ENCODE measurements at places on chromosomes 4 and X.

GRCh38 chr4:2914256-2915126 is 48.7 kb downstream of the NOP14 start:
- DNase-seq = no peak

DNA sequence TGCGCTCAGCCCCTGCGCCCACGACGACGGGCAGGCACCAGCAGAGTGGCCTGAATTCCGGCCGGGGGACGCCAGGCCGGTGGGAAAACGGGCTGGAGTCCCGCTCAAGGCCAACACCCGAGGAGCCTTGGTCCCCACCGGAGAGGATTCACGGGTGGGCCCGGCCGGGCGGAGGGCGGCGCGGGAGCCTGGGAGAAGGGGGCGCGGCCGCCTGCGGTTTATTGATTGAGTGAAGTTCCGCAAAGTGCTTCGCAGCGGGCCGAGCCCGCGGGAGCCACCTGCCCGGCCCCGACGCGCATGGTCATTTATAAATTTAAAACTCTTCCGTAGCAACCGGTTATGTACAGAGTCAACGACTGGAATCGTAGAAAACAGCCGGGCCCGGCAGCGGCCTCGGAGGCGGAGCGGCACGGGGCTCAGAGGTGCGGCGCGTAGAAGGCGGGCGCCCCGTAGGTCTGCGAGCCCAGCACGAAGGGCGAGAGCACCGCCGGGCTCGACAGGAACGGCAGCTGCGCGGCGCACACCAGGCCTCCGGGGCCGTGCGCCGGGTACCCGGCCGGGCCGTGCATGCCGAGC is 3.6 kb downstream of the NKX1-1 start:
- DNase-seq = no peak

GRCh38 chrX:102968216-102968615 is 31.1 kb downstream of the RAB40AL start:
- DNase-seq = no peak

- DNase-seq = peak; percentile 80
Measured at GRCh38 chr4:158768555-158769174, at the start of gene FNIP2. Gene FNIP2 (plus strand): TSS chr4:158769026. CDS start chr4:158769213, 187 bp downstream.

DNA sequence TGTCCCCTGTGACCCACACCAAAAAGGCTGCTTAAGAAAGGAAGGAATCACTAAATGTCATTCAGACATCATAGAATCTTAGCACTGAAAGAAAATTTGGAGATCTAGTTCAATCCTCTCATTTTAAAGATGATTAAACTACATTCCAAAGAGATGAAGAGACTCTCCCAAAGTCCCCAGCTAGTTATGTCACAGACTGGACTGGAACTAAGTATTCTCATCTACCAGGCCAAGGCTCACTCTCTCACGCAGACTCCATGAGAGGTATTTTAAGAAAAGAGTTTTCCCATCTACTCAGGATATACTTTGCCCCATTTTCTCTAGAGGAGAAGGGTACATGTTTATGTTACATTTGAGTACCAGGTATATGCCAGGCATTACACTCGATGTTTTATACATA is 6.9 kb downstream of the FABP2 start:
- peak; percentile 52 for DNase-seq

GRCh38 chr4:56821381-56822243 is at the start of gene SPINK2:
Gene SPINK2 (minus strand): TSS chr4:56821701. CDS start chr4:56821662, 39 bp downstream.
- no peak for DNase-seq

GRCh38 chr4:88226143-88226542 is 58.2 kb downstream of the PPM1K start:
- no peak for DNase-seq

- no peak for DNase-seq
Measured at GRCh38 chrX:24399550-24399949, 39.1 kb downstream of the SUPT20HL1 start.

All from fibroblast of skin of scalp (primary cell).